Activated T-cell treated with anti-CD3 and anti-CD28 coated beads, Interleukin-2, amount 50 U/mL, for 4 hours (primary cell): ENCODE measurements at places on chromosomes 2 and 18.

- DNase-seq: no peak
These were observed 47.8 kb downstream of the CCDC195 start for GRCh38 chr2:224668123-224668909.

DNA sequence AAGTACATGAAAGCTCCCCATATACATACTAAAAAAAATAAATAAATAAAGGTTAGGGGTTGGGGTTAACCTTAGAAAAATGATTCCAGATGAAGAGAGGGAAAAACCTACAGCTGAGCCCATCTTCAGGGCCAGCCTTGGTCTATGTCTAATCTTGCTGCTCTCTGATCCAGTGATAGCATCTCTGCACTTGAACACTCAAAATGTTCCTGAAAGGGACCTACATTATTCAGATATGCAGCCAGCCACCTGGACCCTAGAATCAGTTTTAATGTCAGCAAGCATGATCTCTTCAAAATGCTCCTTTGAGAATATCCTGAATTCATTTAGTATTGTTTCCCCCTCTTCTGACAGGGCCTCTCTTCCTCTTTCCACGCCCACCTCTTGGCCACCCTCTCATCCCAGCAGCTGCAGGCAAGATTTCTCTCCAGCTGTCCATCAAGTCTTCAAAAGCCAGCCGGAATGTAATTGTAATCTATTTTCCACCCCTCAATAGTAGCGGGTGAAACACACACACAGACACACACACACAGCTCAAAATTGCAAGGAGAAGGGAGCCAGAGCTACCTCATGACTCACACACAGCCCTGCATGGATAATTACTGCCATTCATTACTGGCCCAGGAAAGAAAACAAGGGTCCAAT lies 135.5 kb downstream of the MYO3B start:
- no peak for DNase-seq

GRCh38 chr2:64454386-64455332 lies 697 bp downstream of the LGALSL start:
- DNase-seq: peak; percentile 39

- DNase-seq: no peak
These were observed 62.4 kb upstream of the TCF4 start for GRCh38 chr18:55650363-55650870.

DNA sequence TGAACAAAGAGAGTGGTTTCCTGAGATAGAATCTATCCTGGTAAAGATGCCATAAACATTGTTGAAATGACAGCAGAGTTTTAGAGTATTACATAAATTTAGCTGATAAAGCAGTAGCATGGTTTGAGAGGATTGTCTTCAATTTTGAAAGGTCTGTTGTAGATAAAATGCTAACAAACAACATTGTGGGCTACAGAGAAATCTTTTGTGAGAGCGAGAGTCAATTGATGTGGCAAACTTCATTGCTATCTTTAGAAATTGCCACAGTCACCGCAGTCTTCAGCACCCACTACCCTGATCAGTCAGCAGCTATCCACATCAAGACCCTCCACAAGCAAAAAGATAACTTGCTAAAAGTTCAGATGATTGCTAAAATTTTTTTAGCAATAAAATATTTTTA lies 17.5 kb downstream of the VRK2 start:
- no peak for DNase-seq

DNA sequence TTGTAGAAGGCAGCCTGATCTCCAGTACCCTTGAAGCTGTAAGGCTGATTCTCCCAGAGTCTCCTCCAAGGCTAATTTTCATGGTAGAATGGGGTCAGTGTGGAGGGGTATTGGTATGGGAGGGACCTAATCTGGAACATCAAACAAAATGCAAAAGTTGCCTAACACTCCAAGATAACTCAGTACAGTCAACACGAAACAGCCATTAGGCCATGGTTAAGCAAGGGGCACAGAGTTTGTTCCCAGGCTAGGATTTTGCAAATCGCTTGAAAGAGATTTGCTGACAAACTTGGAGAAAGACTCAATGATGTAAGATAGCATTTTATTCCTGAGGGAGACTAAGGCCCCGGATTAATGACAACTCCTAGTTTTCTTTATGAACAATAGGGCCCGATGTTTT lies 5.4 kb downstream of the PID1 start:
- DNase-seq: no peak

DNA sequence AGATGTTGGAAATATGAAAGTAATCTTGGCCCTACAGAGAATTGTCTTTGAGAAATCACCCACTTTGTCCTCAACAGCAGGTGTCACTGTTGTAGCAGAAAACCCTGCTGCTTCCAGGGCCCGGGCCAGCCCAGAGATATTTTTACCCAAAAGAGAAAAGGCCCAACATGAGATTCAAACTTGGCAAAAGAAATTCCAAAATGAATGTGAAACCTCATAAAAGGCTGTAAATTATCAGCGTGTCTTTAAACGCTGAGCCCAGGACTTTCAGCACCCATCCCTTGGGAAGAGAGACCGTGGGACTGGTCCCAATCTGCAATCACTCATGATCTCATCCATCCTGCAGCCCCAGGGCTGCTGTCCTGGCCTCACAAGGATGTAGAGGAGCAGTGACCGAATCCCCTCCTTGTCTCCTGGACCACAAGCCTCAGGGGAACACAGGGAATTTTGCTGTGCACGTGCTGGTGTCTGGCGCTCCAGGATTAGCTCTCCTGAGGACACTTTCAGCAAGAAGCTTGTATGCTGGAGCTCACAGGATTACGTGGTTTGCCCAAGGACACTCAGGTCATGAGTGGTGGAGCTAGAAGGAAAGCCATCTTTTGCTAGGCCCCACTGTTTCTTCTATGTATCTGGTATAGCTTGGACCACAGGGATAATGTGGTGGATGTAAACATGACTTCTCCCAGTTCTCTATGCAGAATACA lies 202.1 kb downstream of the RNF144A start:
- DNase-seq: no peak

GRCh38 chr18:25313268-25313667 lies 38.7 kb downstream of the ZNF521 start:
- DNase-seq: no peak

- no peak for DNase-seq
These were observed 1.2 kb downstream of the ACMSD start for GRCh38 chr2:134839649-134840048.

GRCh38 chr2:153163055-153163454 lies 315.5 kb downstream of the RPRM start:
- no peak for DNase-seq
